ENCODE measurements at places on chromosomes 13 and 19.

GRCh38 chr13:44049081-44049945 is 169.6 kb downstream of the LACC1 start:
- no peak for DNase-seq

DNA sequence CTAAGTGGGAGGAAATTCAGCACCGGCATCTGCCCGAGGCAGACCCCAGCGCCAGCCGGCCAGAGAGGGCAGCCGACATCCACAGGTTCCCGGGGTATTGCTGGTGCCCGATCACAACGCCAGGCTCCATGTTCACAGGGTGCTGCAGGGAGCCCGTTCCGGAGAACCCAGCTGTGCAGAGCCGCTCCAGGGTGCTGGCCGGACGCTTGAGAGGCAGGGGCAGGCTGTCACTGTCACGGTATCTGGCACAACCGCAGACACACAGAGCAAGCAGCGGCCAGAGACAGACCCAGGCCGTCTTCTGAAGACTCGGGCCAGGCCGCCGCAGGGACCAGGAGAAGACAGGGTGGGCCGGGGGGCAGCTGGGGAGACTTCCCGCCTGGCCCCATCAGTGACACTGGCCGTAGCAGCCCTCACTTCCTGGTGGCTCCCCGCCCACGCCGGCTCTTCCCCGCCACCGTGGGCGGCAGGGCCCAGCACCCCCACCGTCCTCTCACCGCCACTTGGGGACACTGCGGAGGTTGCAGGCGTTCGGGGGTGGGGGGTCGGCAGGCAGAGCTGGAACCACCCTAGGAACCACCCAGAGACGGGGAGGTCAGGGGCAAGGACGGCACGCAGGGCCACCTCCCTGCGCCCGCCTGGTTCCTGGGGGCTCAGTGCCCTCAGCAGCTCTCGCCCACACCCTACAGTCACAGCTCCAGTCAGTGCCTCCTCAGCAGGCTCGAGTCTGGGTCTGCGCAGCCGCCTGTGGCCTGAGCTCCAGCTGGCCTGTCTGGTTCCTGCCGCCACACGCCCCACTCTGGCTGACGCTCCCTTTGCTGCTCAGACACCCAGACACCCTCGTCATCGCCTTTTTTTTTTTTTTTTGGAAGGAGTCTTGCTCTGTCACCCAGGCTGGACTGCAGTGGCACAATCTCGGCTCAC is 3.8 kb downstream of the RNF126 start:
- DNase-seq = no peak

DNA sequence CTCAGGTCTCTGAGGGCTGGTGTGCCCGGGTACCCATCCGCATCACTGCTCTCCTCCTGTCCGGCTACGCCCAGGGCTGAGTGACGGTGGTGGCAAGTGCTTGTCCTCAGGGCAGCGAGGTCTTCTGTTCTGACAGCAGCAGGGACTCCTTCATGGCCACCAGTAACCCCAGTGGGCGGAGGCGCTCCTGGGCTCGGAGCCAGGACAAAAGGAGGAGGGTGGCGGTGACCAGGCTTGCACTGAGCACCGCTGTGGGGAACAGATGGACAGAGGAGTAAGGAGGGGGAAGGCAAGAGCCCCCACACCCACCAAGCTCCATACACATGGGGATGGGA is 5.8 kb downstream of the CD320 start:
- DNase-seq = no peak

- peak; percentile 43 for DNase-seq
These were observed 252.1 kb downstream of the RFC3 start for GRCh38 chr13:34070006-34070405.

DNA sequence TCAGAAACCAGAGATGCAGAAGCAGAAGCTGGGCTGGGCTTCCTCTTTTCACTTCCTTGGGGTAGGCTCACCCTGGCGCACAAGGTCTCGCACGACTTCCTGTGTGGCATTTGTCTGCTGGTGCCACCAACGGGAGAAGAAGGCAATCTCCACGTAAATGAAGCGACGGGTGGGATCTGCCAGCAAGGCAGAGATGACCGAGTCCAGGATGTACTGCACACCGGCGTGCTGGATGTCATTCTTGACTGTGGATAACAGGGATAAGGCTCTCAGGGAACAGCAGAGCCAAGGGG is 1.3 kb downstream of the MAN2B1 start:
- DNase-seq = no peak

DNA sequence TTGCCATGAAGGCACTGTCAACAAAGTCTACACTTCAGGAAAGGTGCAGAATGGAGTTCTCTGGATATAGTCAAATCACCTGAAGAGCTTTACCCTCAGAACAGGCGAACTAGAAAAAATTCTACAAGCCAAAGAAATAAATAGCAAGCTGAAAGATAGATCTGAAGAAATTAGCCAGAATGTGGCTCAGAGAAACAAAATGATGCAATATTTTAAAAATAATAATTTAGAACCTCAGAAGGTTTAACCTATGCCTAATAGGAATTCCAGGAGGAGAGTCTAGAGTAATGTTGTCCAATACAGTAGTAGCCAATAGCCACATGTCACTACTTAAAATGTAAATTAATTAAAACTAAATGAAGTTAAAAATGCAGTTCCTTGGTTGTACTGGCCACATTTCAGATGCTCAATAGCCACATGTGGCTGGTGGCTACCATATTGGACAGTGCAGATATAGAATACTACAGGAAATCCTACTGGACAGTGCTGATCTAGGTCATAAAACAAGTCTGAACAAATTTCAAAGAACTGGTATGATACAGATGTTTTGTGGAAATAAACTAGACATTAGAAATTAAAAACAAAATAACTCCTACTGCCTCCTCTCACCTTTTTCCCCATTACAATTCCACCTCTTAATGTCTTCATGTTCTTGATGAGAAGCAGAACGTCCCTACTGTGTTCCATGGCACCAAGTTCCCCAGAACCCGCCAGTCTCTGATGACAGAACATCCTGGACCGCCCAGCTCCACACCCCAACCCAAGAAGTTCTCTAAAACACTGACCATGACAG is 679 bp upstream of the CDADC1 start:
- no peak for DNase-seq

DNA sequence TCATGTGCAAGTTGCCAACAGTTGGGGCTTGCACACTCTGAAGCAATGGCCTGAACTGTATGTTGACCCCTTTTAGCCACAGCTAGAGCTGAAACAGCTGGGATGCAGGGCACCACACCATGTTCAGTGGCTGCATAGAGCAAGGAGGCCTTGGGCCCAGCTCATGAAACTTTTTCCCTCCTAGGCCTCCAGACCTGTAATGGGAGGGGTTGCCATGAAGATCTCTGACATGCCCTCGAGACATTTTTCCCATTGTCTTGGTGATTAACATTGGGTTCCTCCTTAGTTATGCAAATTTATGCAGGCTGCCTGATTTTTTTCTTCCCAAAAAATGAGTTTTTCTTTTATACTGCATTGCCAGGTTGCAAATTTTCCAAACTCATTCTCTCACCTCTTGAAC is 165.1 kb upstream of the PRR20A start:
- DNase-seq = no peak

- no peak for DNase-seq
These were observed 149.2 kb upstream of the RNF113B start for GRCh38 chr13:98326291-98326690.

- no peak for DNase-seq
These were observed 30.8 kb downstream of the CCNE1 start for GRCh38 chr19:29842471-29843179.

DNA sequence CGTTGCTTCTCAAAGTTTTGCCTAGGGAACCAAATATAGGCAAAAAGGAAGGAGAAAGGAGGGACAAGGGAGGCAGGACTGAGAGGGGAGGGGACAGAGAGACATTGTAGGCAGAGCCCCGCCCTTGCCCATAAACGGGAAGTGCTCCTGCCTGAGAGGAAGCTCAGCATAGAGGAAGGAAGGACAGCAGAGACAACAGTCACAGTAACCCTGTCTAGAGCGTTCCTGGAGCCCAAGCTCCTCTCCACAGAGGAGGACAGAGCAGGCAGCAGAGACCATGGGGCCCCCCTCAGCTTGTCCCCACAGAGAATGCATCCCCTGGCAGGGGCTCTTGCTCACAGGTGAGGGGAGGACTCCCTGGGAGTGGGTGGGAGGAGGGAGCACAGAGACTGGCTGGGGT is at the start of gene CEACAM21:
CEACAM21 (plus strand) TSS at position 169 of the 400 bp plus-strand sequence; CDS start at position 278, 109 bp downstream.
- no peak for DNase-seq

DNA sequence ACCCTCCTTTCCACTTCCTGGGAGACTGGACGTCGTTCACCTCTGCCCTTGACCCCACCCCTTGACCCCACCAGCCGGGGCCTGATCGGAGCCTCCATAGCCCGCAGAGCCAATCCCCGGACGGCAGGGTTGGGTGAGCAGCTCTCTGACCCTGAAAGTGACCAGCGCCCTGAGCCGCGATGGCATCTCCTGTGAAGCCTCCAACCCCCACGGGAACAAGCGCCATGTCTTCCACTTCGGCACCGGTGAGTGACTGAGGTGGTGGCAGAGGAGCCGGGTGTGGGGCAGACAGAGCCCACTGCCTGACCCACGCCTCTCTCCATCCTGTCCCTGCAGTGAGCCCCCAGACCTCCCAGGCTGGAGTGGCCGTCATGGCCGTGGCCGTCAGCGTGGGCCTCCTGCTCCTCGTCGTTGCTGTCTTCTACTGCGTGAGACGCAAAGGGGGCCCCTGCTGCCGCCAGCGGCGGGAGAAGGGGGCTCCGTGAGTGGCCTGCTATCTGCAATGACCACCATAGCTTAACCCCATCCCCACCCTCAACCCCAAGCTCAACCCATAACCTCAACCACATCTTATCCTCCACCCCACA is 10.4 kb downstream of the BCAM start:
- DNase-seq = no peak

- DNase-seq = peak; percentile 66
These were observed 181.9 kb downstream of the PCDH9 start for GRCh38 chr13:67048084-67048820.

GRCh38 chr19:28898249-28898648 is 314.7 kb downstream of the UQCRFS1 start:
- no peak for DNase-seq

DNA sequence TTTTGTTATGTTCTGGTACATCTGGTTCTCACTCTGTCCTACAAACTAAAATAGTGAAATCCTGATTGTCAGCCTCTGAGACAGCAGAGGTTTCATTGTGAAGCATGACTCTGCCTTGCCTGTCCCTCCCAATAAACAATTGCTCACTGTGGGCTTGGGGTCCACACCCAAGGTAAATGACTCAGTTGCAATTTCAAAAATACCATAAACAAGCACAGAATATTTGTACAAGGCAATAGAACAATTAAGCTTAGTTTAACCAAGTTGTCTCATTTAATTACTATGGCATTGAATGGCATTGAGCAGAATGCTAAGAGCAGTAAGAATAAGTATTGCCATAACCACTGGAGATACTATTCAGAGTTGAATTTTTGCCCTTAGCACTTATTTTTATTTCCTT is 353.6 kb downstream of the SPRY2 start:
- no peak for DNase-seq

GRCh38 chr13:105513448-105513847 is 1022.0 kb downstream of the EFNB2 start:
- no peak for DNase-seq

DNA sequence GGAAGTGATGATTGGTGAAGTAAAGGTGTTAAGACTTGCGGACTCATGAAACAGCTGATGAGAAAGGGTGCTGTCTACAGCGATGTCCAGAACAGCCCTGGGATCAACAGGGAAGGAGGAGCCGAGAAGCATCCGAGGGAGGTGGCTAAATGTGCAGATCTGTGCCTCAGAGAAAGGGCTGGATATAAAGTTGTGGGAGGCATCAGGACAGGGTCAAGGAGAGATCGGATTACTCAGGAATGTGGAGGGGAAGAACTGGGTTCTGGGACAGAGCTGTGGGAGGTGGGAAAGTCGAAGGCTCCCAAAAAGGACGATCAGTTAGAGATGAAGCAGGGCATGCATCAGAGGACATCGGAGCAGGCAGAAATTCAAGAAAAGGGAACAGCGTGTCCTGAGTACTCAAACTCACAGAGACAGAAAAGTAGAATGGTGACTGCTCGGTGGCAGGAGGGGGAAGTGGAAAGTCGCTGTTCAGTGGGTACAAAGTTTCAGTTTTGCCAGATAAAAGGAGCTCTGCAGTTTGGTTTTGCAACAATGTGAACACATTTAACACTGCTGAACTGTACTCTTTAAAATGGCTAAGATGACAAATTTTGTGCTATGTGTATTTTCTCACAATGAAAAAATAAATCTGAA is 1.9 kb downstream of the SIGLEC14 start:
- no peak for DNase-seq

GRCh38 chr19:51111606-51112005 is 3.4 kb upstream of the CTU1 start:
- DNase-seq = no peak

DNA sequence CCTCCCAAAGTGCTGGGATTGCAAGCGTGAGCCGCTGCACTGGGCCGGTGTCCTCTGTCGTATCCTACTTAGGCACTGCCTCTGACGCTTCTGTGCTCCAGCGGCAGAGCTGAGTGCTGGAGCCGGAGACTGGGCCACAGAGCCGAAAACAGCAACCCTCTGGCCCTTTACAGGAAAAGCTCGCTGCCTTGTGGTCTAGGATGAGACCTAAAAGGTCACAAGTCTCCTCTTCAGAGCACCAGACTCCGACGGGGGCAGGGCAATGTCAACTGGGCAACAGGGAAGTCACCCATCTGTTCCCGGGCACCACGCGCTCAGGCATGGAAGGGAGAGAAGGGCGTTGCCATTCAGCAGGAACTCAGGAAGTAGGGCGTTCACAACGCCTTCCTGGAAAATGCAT is 91.7 kb downstream of the GADD45B start:
- DNase-seq = no peak

GRCh38 chr19:32869369-32869965 is at the start of gene SLC7A9:
Gene SLC7A9 (minus strand): TSS chr19:32869767. CDS start chr19:32868534, 1,233 bp downstream.
- no peak for DNase-seq

DNA sequence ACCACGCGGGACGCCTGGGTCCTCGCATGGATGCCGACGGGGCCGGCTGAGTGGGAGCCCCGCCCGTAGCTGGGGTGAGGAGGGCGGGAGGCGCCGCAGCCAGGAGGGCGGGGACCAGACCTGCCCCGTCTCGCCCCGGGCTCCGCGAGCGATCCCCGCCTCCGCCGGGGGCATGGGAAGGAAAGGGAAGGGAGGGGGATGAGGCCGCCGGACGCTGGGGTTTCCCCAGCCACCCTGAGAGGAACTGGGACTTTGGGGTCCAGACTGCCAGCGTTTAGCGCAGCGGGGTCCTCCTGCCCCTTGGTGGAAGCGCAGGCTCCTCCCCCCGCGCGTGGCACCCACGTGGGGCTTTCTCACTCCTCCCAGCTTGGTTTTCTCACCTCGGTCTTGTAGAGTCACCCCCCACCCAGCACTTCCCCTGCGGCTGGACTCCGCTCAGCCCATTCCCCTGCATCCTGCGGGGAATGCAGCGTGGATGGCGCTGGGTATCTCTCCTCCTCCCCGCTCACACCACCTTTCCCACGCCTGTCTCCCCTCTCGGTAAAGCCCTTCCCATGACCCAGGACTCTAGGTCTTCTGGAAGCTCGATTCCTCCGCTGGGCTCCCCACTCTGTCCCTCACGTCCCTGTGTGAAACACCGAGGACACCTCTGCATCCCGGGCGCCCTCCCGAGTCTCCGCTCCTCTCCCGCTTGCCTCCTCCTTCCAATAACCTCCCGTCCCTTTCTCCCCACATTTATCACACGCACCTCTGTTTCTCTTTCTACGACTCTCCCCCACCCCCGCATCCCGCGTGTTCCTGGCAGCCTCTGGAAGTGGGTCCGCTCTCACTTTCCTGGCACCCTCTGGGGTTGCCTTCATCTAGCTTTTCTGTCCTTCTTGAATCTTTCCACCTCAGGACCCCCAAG is 2.1 kb downstream of the TGFB1 start:
- DNase-seq = peak; percentile 33

Data from fibroblast of skin of right quadriceps (primary cell).